ENCODE measurements at places on chromosomes 5 and 9.

- no peak for DNase-seq
Observed at GRCh38 chr9:23538461-23539003, 287.5 kb downstream of the ELAVL2 start.

DNA sequence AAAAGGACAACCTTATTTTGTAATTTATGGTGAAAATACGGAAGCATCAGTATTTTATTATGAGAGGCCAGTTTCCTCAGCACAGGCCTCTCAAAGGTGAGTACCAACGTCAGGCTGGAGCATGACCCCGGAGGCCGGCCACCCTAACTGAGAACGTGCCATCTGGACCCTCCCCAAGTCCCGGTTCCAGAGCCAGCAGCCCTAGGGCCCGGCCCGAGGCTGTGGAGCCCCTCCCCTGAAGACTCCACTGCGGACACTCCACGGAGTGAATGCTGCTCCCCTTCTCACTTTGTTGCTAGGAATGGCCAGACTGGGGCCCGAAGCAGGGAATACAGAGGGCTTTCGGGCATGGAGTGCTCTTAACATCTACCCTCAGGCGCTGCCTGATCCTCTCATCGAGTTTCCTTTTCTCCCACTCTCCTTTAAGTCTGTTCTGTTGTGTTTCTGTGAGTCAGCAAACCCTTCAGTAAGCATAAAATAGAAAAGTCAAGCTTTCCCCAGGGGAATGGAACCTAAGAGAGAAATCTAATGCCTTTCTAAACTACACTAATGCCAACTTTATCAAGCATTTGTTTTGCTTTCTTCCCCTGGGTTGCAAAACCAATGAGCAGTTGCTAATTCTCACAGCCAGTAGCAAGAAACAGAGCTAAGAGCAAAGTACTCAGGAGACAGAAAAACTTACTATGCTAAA lies 4.5 kb downstream of the BRD9 start:
- no peak for DNase-seq

GRCh38 chr5:178606269-178606668 lies 16.1 kb upstream of the COL23A1 start:
- DNase-seq, result no peak

DNA sequence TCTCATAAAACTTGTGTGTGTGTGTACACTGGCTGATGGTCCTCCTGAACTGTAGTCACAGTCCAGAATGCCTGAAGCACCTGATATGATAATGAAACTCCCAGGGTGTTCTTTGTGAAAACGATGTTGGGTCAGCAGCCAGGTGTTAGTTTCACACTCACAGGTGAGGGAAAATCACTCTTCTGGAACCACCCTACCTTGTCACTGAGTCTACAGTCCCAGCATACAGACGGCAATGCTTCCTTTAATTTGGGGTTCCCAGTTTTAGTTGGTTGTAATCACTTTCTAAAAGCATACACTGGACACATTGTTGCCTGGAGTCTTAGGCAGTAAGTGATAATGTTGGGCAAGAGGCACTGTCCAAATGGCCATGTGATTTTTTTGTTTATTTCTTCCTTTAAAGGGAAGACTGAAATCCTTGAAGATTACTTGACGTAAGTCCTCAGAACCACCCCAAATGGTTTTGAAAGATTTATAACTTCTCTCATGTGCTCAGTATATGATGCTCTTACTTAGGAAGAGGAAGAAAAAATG lies 18.2 kb upstream of the MGAT1 start:
- DNase-seq, result no peak

- no peak for DNase-seq
Observed at GRCh38 chr5:134088291-134088690, 26.2 kb upstream of the TCF7 start.

- DNase-seq, result no peak
Observed at GRCh38 chr5:56564541-56565282, 250.6 kb upstream of the MAP3K1 start.

DNA sequence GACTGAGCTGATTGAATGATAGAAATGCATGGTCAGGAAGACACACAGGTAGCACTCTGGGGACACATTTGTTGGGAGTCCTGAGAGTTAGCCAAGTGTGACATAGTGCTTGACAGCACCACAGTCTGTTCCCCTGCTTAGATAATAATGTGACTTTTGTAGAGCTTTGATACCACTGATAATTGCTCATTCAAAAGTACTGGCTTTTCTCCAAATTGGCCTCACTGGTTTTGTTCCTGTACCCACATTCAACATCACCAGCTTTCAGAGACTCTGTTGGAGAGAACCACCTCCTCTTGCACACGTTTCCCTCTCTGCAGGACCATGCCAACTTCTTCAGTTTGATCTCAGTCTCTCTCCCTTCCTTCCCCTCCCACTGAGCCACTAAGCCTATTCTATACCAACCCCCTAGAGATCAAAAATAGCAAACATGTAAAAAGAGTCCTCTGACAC lies 52.5 kb upstream of the IL7R start:
- DNase-seq, result no peak

GRCh38 chr5:172802567-172803176 lies 31.4 kb upstream of the ERGIC1 start:
- no peak for DNase-seq

GRCh38 chr5:101080462-101081240 lies 177.6 kb upstream of the ST8SIA4 start:
- no peak for DNase-seq

DNA sequence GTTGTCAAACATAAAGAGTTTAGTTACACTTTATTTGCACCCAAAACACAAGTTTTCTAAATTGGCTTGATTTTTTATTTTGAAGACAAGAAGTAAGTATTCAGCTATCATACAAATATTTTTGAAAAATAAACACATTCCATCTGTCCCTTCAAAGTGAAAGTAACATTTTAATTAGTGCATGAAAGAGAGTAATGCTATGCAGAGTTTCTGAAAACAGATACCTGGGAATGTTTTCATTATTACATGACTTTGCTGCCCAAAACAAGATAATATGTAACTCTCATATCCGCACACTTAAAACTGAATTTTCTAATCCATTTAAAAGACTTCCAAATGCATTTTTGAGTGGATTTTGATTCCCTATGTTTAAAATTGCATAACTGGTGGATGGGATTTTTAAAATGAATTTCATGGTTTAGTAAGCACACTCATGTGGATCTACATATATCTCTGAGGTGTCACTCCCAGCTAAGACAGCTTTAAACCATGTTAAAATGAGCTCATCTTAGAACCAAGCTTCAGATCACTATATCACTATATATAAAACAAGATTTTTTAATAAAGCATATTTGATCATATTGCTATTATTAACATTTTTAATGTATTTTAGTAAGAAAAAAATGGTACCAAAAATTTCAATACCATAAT lies 127.5 kb downstream of the ATPSCKMT start:
- DNase-seq, result no peak

- DNase-seq, result no peak
Observed at GRCh38 chr5:64229163-64229774, 63.6 kb downstream of the RNF180 start.

GRCh38 chr9:92808726-92809451 lies 44.3 kb upstream of the BICD2 start:
- DNase-seq, result peak; percentile 13

- DNase-seq, result no peak
Observed at GRCh38 chr5:14038341-14038959, 94.0 kb upstream of the DNAH5 start.

DNA sequence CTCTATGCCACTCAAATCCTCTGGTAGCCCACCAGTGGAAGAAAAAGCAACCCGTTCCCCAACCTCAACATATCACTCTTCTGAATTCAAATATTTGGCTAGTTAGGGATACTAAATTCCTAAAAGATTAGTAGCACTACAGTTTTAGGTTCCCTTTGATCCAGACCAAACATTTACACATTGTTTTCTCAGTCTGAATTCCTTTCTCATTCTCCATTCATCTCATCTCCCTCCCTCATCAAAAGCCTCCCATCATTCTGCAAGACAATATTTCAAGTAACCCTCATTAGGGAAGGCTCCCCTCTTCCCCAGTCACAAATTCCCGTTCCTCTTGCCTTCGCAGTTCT lies 26.3 kb downstream of the ADAM19 start:
- no peak for DNase-seq

GRCh38 chr5:14325369-14325768 lies 182.2 kb downstream of the TRIO start:
- no peak for DNase-seq

GRCh38 chr9:114902786-114903524 lies 27.4 kb downstream of the TNFSF8 start:
- DNase-seq, result no peak

DNA sequence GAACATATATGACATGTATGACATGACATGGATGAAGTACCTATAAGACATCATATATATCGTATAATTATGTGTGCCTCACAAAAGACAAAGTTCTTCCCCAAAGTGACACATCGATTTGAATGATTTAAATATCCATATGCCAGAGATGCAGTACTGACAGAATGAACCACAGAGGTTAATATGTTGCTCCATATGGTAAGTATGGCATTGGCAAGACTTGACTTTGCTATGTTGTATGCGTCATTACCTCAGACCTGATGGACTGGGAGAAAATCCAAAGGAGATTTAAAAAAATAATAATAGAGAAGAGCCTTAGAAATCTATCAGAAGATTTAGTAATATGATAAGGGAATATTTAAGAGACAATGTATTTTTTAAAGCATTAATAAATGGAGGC lies 263.2 kb downstream of the PJA2 start:
- DNase-seq, result no peak

DNA sequence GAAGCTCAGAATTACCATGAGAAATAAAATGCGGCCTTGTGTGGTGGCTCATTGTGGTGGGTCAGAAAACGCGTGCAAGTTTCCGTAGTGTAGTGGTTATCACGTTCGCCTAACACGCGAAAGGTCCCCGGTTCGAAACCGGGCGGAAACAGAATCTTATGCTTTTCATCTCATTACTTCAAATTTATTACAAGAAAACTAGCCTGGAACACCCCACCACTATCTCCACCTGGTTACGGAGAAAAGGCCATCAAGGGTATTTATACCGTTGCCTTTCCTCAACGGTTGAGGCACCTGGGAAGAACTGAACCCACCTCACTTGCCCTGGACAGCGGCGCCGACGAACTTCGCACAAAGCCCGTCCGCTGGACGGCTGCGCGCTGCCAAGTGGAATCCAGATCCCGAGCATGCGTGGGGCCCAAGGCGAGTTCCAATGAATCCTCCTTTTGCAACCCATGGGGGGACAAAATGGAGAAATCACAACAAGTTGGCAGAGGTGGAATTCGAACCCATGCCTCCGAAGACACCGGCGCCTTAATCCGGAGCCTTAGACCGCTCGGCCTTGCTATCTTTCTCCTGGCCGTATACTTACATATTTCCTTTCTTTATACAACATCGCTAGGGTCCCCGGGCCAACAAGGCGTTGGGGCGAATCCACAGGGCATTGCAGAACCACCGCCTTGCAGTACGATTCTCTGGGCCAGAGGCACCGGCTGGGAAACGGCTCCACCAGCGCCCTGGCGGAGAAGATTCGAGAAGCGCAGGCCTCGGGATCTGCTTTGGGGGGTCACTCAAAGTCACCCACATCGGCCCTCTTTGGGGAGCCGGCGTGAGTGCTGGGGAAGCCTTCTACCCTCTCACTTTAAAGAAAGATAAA lies 16.9 kb downstream of the OR2V2 start:
- no peak for DNase-seq

DNA sequence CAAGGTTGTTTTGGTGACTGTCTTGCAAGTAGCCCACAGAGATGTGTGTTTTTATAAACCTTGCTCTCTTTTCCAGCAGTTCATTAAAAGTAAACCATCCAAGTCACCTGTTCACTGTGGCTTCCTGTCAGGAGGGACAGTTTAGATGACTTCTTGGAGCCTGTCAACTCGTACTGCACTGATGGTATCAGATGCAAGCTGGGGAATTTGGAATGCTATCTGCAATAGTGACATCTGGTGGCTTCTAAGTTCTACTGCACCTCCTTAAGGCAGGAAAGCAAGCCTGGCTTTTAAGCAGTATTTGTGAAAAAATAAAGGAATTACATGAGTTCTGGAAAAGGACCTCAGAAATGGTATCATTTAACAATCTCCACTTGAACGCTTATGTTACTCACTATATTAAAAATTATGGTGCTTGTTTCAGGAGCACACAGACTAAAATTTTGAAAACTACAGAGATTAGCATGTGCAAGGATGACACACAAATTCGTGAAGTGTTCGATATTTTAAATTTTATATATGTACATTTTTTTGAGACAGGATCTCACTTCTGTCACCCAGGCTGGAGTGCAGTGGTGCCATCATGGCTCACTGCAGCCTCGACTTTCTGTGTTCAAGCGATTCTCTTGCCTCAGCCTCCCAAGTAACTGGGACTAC lies 164.0 kb downstream of the TTC39B start:
- DNase-seq, result no peak

GRCh38 chr5:168291342-168291963 lies at the start of gene WWC1:
Gene WWC1 (plus strand): TSS chr5:168291645. CDS start chr5:168292153, 508 bp downstream.
- peak; percentile 15 for DNase-seq

- DNase-seq, result no peak
Observed at GRCh38 chr5:68734781-68735180, 359.0 kb upstream of the SLC30A5 start.

DNA sequence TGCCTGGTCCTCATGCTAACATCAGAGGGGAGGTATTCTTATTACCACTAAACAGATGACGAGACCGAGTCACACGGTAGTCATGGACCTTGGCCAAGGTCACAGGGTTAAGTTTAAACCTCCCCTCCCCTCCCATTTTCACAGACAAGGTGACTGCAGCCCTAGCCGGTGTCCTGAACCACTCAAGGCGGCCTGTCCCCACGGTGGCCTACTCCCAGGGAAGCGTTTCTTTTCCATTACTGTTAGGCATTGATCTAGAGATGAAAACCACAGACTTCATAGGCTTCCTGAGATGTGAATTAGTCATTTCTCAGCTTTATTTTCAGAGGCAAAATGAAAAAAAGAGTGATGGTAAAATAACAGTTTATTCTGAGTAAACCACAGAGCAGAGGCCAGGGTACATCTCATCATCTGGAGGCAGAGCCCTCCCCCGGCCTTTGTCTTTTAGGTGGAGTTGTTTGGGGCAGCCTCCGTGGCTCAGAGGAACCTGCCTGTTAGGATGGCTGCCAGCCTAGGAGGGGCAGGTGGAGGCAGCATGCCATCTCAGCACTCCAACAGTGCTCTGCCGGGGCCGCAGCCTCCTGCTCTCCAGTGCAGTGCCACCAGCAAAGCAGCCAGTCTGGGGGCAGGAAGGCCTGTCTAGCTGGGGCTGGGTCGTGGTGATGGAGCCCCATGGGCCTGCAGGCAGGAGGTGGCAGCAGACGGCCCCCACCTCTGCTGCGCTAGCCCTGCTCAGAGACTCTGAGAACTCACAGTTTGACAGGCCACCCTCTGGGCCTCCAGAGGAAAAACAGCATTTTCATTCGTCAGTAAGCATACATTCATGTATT lies 71.2 kb downstream of the RAPGEF1 start:
- peak; percentile 76 for DNase-seq

DNA sequence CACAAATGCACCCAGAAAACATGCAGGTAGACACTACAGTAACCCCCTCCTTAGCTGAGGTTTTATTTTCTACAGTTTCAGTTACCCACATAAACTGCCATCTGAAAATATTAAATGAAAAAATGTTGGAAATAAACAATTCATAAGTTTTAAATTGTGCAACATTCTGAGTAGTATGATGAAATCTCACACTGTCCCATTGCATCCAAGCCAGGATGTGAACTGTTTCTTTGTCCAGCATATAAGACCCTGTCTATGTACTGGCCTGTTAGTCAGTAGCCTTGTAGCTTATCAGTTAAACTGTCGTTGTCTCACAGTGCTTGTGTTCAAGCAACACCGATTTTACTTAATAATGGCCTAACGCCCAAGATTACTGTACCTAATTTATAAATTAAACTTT lies 630.5 kb downstream of the ANXA1 start:
- DNase-seq, result no peak

All from effector memory CD4-positive, alpha-beta T cell (primary cell).